ENCODE measurements at places on chromosomes 16 and 17.

GRCh38 chr16:54212893-54213292 is 73.7 kb downstream of the IRX3 start:
- DNase-seq: no peak

GRCh38 chr16:48330189-48330840 is 54.9 kb downstream of the SIAH1 start:
- no peak for DNase-seq

GRCh38 chr17:35795007-35795870 is at the start of gene MMP28:
TSS of gene MMP28 (minus strand) at chr17:35795641. CDS start at chr17:35795377, 264 bp downstream.
- DNase-seq: no peak

- DNase-seq: no peak
These were observed 1.8 kb upstream of the JMJD8 start for GRCh38 chr16:685967-686366.

DNA sequence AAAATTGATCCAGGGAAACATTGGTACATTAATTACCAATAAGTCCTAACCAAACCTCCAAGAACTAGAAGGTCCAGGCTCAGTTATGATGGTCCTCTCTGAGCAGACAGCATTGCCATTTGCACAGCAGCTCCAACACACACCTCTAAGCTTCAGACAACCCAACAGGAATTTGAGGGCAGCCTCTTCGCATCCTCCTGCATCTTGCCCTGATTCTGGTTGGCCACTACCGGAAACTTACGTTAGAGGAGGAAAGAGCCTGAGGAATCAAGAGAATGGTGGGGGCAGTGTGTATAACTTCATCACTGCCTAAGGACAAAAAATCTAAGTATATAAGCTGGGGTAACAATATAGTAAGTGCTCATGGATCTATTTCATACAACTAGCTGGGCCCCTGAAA is 15.7 kb downstream of the FAM117A start:
- no peak for DNase-seq

DNA sequence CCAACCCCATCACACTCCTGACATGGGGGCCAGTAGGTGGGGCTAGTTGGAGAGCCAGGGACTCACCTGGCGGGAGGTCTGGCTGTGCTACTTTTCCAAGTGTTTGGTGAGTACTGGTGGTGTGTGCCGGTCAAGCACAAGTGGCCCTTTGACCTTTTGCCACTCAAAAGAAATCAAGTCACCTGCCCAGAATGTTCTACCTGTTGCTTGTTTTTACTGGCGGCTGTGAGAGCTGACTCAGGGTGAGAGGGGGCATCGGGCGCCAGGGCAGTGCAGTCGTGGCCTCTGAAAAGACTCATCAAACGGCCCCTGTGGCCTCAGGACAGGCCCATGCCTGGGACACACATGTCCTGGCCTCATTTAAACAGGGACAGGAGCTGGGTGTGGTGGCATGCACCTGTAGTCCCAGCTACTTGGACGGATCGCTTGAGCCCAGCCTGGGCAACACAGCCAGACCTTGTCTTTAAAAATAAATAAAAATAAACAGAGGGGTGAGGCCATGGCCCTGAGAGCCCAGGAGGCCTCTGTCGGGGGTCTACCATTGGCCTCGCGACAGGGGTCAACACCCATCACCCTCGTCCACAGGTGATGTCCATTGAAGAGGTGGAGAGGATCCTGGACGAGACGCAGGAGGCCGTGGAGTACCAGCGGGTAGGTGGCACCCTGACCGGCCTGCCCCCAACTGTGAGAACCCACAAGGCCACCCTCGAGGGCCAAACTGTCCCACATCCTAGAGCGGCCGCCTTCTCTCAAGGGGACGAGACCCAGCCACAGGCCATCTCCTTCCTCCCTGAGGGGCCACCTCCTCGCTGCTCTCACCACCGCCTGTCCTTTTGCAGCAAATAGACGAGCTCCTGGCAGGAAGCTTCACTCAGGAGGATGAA is 5.0 kb downstream of the CHMP6 start:
- no peak for DNase-seq

- DNase-seq: no peak
These were observed 5.2 kb upstream of the CDC42EP4 start for GRCh38 chr17:73316919-73317505.

DNA sequence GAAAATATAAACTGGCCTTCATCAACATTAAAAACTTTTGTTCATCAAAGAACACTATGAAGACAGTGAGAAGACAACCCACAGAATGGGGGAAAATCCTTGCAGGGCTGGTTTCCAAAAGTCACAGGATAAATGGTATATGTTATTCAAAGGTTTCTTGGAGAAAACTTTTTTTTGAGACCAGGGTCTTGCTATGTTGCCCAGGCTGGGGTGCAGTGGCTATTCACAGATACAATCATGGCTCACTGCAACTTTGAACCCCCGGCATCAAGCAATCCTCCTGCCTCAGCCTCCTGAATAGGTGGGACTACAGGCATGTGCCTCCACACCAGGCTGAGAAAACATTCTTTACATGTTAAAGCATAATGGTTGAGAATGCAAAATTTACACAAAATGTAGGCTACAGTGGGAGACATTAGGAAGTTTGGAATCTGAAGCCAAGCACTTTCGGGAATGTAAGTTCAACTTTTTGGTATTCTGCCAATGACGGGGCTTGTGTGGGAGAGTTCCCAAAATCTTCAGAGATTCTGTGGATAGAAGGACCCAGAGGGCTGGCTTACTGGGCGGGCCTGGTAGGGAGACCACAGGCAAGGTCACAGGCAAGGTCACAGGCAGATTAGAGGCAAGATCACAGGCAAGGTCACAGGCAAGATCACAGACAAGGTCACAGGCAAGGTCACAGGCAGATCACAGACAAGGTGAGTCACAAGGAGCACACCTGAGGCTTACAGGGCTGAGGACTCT is 24.2 kb upstream of the ATP2A3 start:
- no peak for DNase-seq

GRCh38 chr17:27756467-27757371 is 43.6 kb downstream of the NOS2 start:
- DNase-seq: no peak

DNA sequence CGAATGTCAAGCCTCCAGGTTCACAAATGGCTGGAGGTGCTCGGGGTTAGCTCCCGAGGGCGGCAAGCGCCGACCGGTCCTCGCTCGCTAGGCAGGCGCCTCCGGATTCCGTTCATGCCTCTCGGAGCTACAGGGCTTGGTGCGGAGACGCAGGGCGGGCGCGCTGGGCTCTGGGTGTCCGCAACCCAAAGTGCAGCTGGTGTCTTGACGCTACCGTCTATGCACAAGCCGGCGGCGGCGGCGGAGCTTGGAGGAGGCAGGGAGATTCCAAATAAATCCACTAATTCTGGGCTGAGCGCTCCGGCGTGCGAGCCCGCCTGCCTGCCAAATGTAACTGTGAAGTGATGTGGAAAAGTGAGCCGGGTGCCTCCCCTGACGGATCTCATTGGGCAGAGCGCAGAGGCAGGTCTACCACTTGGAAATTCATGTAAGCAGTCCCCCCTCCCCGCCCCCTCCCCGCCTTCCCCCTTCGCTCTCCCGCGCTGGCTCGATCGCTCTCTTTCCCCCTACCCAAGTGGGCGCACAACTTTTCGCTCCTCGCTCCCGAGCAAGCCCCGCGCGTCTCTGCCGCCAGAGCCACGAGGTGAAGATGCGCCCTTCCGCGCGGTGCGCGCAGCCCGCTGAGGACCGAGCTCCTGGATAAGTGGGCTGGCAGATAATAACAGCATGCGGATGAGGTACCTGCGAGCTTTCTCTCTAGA is at the start of gene CDH8:
TSS of gene CDH8 (minus strand) at position 338 of the 701 bp plus-strand sequence. CDS start 15,035 bp downstream, outside the sequence.
- DNase-seq: no peak

- DNase-seq: no peak
These were observed 91.8 kb downstream of the FOXL1 start for GRCh38 chr16:86669937-86670749.

DNA sequence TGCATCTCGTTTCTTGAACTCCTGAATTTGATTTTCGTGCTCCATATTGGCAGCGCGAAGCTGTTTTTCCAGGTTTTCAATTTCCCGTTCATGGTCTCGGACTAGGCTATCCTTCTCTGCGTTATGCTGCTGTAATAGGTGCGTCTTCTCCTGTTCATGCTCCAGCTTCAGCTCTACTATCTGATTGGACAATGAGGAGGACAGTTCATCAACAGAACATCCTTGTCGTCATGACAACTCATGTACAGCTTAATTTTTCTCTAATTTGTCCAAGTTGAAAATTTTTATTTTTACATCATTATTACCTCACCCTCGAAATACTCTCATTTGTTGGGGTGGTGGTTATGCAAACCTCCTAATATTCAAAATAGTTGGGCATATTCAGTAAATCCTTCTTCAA is 289.8 kb downstream of the CEP112 start:
- DNase-seq: no peak

DNA sequence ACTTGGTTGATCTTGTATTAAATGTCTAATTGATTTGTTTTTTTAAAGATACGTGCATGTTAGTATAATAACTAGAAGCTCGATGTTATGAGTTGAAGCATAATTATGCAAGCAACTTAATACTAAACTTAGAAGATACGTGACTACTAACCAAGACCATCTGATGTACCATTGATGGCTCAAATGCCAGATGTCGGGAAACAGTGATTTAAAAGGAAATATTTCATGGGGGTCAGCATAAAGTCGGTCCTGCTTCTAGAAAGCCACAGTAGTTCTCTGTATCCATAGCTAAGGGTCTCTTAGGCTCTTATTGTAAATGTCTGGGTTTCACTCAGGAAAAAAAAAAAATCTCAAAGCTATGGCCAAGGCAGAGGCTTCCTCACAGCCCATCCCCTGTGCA is 61.2 kb upstream of the RBFOX1 start:
- no peak for DNase-seq

DNA sequence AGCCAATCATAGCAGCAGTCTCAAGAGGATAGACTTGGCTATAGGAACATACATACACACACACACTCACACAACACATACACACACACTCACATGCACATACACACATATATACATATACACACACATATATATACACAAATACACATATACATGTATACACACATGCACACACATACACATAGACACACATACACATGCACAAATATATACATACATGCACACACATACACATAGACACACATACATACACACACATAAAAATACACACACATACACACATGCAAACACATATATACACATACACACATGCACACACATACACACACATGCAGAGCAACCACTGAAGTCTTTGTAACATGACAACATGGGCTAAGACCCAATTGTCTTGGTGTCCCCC is 19.7 kb downstream of the CBLN1 start:
- no peak for DNase-seq

DNA sequence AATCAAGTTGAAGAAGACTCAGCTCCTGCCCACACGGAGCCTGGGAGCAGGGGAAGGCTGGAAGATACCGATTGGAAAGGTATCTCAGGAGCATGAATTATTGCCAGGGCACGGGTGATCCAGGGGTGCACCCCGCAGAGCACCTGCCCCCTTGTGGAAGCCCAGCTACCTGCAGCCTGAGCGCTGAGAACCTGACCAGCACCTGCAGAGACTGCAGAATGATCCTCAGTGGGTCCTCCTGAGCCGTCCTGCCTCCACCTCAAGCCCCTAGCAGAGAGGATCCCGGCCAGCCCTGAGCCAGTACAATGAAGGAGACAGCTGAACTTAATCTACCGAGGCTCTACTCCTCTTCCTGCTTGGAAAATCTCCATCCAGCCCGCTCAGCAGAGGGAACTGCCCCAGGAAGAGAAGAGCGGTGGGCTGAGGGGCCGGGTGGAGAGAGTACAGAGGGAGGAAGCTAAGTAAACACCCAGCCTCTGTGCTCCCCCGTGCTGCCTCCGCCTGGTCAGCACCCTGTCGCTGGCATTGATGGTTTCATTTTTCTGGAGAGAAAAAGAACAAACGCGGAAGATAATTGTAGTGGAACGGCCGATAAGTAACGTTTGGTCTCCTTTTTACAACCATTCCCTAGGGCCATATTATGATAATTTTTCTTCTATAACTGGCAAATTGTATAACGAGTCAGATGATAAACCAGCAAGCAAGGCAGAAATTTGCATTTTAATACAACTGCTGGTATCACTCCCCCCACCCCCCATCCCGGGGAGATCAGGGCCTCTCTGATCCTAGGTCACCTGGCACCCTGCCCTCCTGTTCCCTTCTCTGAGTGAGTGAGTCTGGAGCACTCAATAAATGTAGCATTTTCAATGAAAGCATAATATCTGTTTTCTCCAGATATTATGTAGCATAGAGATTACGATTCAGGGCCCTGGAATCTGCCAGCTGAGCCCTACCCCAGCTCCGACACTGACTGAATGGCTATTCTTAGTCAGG is 204.5 kb upstream of the RPL38 start:
- no peak for DNase-seq

DNA sequence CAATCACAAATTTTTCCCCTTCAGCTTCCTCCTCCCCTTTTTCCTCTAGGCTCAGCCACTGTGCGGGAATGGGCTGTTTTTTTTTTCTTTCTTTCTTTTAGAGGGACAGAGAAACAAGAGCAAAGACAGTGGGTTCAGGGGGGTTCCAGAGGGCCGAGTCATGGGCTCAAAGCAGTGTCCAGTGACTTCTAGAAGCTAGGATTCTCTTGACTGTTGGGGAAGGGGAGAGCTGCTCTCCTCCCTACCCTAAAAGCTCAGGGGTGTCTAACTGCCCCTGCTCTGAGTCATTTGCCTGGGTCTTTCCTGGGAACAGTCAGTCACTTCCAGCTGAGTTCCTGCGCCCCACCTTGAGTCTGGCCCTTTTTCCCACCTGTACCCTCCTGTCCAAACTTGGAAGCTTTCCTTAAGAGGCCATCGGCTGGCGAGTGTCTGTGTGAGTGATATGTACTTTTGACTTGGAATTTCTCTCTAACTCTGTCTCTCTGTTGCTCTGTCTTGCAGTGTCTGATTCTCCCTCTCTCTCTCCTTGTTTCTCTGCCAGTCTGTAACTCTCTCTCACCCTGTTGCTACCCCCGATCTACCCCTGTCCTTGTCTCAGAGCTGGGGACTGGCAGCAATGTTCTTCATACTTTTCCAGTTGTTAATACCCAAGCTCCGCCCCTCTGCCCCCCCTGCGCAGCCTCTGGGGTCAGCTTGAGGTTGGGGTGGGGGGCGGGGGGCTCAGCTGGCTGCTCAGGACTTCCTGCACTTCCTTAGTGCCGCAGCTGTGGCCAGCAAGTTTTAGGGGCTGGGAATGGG is 2.4 kb downstream of the THRA start:
- DNase-seq: no peak

DNA sequence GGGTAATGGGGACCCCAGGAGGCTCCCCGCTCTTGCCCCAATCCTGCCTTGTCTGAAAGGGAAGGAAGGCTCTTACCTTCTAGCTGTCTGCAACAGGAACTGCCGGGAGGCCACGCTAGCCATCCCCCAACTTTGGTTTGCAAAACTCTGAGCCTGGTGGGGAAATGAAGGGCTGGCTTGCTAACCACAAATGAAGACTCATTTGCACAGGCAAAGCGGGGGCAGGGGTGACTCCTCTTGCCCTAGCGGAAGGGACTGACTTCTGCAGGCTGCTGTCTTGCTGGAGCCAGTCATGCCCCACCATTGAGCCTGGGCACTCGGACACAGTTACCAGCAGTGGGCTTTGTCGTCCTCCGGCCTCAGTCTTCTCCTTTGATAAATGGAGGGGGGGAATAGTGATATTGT is 52.6 kb downstream of the PLCG2 start:
- DNase-seq: no peak
